ENCODE measurements at places on chromosomes 4 and X. TPM values are rescaled to one million over a fixed set of nuclear protein-coding genes. Genes with fewer than 3 reads are reported as not detected.

DNA sequence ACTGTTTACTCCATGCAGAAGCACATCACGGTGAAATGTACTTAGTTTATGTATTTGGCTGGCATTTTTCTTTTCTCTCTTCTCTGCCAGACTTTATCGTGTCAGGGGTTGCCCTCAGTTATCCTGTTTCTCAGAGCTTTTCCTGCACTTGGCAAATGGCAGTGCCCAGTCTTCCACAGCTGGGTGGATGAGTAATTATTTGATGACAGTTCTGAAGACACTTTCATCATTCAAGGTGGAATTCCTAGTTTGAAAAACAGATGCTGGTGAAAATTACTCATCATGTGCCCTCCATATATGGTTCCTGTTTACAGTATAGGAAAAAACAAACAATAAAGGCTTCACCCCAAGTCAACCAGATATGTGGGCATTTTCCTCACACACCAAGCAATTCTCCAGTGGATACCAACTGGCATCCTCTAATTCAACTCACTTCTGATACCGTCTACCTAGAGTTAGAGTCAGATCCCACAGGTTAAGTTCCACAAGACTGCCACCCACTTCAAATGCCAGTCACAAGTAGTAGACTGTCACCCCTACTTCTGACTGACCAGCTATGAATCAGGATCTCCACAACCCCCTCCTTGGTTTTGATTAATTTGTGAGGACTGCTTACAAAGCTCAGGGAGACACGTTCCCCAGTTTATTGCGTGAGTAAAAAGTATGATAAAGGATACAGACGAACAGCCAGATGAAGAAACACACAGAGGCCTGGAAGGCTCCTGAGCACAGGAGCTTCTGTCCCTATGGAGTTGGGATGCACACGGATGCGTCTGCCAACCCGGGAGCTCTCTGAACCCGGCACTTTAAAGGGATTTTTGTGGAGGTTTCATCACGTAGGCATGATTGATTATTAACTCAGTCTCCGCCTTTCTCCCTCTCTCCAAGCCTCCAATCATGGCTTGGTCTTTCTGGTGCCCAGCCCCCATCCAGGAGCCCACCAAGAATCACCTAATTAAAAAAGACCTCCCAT lies 72.9 kb downstream of the CLDN34 start:
- DNase-seq, result no peak

DNA sequence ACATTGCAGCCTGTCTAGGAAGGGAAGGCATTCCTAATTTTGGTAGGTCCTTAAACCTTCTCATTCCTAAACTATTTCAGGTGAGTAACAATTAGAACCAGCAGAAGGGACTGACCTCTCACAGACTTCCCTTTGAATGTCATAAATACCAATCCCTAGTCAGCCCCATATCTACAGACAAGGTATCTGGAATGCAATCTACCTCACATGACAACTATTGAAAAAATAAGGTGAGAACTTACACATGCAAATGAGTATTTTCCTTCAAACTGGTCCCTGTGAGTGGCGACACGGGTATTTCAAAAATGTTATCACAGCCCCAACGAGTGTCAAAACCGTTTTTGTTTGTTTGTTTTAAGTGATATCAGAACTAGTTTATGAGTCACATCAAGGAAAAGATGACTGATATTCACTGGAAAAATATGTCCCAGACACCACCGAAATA lies 102.4 kb upstream of the VCX2 start:
- DNase-seq, result no peak

DNA sequence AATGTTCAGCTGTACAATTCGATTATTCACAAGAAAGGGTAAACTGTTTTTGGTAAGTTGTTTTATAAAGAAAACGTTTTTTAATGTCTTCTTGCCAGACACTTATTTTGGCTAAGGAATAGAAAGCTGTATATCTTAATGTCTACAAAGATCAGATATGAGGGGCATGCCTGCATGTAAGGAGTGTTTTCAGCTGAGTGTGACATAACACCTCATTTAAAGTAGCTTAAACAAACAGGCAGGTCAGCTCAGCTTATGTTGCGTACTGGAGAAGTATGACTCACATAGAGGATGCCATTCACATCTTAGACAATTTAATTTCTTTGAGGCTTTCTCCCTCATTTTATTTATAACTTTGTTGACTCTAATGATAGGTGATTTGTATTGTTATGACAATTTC lies 30.4 kb downstream of the LAMTOR3 start:
- DNase-seq, result no peak

The TLR1 gene
- total RNA-seq, result 27.9 TPM

The MAGEB17 gene
- total RNA-seq, result not detected

GRCh38 chr4:7581477-7581876 lies 146.7 kb upstream of the PSAPL1 start:
- DNase-seq, result peak; percentile 43

The NWD2 gene
- total RNA-seq, result 2.4 TPM

The FAM9B gene
- total RNA-seq, result 1.2 TPM

The SHOX gene
- 0.96 TPM for total RNA-seq

The CFAP99 gene
- total RNA-seq, result not detected

- DNase-seq, result peak; percentile 94
Measured at GRCh38 chrX:140712413-140713173, 3.0 kb downstream of the LINC00632 start.

- peak; percentile 77 for DNase-seq
Measured at GRCh38 chrX:102863735-102864134, 73.3 kb upstream of the RAB40AL start.

- no peak for DNase-seq
Measured at GRCh38 chr4:78312989-78313753, 238.4 kb upstream of the ANXA3 start.

- DNase-seq, result peak; percentile 50
Measured at GRCh38 chr4:150209140-150209829, 131.0 kb downstream of the DCLK2 start.

The PRDM8 gene
- 0.48 TPM for total RNA-seq

The MAGEC3 gene
- total RNA-seq, result not detected

The SLC6A8 gene
- total RNA-seq, result 27.0 TPM

- no peak for DNase-seq
Measured at GRCh38 chr4:89639395-89639794, 197.6 kb downstream of the SNCA start.

The TMEM47 gene
- 83.1 TPM for total RNA-seq

- no peak for DNase-seq
Measured at GRCh38 chr4:74112399-74113105, 13.6 kb upstream of the CXCL2 start.

GRCh38 chr4:4659871-4660651 lies 118.2 kb upstream of the STX18 start:
- DNase-seq, result no peak

GRCh38 chrX:136754651-136755050 lies 26.1 kb downstream of the ARHGEF6 start:
- no peak for DNase-seq

DNA sequence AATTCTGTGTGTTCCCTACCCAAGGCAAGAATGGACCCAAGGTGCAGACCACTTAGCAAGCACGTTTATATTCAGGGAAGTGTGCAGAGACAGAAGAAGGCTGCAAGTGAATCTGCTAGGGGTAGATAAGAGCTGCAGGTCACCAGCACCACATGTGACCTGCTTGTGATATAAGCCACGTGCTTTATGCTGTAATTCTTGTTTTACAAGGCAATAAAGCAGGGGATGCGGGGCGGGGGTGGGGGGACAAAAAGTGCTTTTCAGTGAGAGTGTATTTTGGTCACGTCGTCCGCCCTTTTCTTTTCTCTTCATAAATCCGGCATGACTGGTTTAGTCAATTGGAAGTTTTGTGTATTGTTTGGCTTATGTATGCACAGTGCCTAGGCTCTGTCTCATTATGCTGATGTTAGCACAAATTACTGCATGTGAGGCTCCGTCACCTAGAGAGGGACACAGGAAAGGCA lies 192.7 kb downstream of the RBMX2 start:
- peak; percentile 17 for DNase-seq

DNA sequence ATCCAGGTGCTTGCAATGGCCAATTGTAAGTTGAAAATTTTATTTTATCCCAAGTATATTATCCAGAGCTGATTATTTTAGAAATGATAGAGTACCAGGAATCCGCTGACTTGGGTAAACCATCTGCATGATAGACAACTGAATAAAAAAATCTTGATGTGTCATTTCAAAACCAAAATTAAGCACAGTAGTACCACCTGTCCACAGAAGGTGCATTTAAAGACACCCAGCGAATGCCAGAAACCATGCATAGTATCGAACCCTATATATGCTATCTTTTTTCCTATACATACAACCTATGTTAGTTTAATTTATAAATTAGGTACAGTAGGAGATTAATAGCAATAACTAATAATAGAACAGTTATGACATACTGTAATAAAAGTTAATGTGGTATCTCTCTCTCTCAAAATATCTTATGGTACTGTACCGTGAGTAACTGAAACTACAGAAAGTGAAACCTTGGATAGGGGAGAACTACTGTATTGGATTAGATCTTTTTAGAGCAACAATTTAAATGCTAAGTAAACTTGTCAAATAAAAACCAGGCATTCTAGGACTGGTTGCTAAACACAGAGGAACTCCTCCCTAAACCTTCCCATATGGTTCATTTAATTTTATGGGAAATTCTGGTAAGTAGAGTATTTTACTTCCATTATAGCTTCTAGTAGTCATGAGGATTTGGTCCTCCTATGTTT lies 6.2 kb downstream of the NEIL3 start:
- no peak for DNase-seq

- DNase-seq, result peak; percentile 75
Measured at GRCh38 chr4:78059524-78059889, 2.4 kb downstream of the FRAS1 start.

GRCh38 chr4:41509451-41509866 lies 28.5 kb upstream of the LIMCH1 start:
- no peak for DNase-seq

The CSAG2 gene
- total RNA-seq, result not detected

The HELT gene
- total RNA-seq, result not detected

GRCh38 chrX:33211356-33212260 lies at the start of gene DMD:
DMD (minus strand) TSS chrX:33211549; CDS start chrX:33211312, 237 bp downstream.
- peak; percentile 88 for DNase-seq
